ENCODE measurements at places on chromosomes 1 and 21.

GRCh38 chr1:167054531-167054930 lies 35.6 kb downstream of the GPA33 start:
- no peak for DNase-seq

DNA sequence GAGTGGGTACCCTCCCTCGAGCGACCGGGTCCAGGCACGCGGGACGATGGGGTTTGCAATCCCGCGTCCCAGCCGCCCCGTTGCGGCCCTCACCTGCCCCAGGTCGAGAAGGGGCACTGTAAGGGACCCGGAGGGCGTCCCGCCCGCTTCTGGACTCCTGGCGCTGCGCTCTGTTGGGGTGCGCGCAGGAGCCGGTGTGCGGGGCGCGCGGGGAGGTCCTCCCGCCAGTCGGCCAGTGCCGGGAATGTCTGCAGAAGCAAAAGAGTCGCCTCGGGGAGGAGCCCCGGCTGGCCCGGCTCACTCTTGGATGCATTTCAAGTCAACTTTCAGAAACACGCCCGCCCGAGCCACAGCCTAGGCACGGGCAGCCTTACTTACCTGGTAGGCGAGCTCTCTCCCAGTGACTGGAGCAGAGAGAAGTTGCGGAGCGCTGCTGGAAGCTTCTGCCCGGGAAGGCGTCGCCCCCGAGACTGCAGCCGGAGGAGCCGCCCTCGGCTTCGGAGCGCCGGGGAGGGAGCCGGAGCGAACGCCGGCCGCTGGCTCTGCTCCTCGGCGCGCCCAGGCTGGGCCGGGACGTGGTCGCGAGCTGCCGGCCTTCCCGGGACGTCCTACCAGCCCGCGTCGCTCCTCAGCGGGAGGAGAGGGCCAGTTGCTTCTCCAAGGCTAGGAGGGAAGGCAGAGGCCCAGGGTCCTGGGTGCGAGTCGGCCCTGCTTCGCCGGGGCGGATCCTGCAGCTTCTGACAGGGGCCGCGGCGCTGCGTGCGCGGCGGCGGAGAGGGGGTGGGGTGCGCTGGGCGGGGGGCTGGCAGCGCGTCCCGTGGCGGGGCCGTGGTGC lies at the start of gene LMX1A:
TSS of gene LMX1A (minus strand) at position 739 of the 835 bp plus-strand sequence. CDS start 1,156 bp downstream, outside the sequence.
- DNase-seq = no peak

DNA sequence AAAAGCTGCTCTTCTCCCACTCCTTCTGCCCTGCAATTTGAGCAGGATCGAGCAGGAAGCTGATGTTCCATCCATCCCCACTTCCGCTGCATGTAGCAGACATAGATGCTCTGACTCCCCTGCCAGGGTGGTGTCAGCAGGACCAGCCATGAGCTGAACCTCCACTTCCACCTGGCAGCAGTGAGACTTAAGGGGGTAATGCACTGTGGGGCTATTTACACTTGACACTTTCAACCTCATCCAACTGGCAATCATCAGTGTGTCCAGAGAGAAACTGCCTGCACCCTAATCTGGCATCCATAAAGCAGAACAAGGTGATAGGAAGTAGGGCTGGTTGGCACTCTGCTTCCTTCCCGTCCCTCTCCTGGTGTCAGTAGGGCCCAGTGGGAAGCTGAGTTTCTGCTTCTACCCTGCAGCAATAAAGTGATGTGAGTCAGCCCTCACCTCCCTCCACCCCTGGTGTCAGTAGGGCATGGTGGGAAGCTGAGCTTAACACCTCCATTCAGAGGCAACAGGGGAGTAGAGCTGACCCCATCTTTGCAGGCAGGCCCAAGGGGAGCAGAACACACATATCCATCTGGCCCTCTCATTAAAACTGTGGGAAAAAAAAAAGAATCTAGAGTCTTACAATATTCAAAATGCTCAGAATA lies 272.3 kb downstream of the PTPRU start:
- DNase-seq = no peak

DNA sequence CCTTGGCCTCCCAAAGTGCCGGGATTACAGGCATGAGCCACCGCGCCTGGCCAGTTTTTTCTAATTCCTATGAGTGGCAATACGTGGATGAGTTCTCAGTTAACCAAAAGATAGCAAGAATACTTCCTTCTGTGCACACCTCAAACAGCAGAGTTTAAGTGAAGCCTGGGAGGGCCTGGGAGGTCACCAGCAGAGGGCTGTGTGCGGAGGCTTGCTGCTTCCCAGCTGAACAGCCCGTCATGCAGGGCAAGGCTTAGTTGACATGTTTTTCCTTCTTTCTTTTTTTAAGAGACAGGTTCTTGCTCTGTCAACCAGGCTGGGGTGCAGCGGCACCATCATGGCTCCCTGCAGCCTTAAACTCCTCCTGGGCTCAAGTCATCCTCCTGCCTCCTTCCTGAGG lies 17.8 kb downstream of the GNG4 start:
- DNase-seq = no peak

DNA sequence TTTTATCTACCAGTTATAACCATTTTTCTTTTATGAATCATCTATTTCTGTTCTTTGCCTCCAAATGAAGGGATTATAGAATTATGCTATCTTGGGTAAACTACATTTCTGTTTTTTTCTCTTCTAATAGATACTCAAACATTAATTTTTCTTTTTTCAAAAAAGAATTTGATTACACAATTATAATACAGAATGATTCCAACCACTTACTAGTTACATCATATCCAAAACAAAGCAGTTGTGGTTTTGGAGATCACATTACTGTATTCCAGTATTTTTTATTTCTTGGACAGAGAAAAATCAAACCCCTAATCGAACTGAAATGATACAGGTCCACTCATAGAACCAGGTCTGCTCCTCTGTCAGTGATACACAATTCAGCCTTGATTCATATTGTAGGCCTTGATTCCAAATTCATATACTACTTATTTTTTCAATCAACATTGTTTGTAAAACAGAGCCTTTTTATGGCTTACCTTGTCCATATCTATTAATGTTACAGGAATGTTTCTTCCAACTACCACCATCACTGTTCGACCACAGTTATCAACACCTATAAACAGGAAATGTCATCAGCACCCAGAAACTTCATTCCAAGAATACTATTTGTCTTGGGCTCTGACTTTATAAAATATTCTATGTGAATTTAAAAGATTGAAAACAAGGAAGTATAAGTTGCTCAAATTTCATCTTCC lies 43.2 kb downstream of the GDAP2 start:
- DNase-seq = no peak

DNA sequence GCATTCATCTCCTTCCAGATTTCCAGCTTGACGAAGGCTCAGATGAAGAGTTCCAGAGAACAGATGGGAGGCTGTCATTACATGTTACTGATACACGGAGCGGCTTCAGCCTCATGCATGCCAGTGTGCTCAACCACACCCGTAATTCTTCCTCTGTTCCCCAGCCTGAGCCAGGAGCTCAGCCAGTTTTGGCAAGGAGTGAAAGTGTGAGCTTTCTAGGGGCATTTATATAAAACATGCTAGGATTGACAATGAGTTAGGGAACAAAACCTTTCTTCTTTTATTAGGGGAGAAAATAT lies 290.4 kb upstream of the PLXNA2 start:
- DNase-seq = no peak

DNA sequence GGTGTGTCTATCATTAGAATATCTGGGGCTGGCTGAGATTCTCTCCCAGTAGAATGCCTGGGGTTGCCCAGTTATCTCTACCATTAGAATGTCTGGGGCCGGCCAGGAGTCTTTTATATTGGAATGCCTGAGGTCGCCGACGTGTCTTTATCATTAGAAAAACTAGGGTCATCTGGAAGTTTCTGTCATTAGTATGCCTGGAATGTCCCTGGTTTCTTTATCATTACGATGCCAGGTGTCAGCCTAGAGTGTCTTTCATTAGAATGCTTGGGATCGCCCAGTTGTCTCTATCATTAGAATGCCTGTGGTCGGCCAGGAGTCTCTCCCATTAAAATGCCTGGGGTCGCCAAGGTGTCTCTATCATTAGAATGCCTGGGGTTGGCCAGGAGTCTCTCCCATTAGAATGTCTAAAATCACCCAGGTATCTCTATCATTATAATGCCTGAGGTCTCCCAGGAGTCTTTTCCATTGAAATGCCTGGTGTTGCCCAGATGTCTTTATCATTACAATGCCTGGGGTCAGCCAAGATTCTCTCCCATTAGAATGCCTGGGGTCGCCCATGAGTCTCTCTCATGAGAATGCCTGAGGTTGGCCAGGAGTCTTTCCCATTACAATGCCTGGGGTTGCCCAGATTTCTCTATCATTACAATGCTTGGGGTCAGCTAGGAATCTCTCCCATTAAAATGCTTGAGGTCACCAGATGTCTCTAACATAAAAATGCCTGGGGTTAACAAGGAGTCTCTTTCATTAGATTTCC lies 53.2 kb downstream of the RNF187 start:
- DNase-seq = no peak

DNA sequence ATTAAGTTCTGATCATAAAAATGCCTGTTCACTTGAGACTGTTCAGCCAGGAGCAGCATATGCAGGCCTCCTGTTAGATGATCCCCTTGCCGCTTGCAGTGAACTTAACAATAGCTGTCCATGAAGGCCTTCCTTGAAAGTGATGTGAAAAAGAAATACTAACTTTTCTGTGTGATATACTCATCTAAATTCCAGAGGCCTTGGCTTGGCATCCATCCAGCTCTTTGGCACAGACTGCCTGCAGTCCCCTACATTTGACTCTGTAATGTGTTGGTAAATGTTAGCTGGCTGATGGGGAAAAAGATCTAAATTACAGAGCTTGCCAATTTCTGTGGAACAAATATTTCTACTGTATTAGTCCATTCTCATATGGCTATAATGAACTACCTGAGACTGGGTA lies 73.7 kb downstream of the KCNK2 start:
- no peak for DNase-seq

DNA sequence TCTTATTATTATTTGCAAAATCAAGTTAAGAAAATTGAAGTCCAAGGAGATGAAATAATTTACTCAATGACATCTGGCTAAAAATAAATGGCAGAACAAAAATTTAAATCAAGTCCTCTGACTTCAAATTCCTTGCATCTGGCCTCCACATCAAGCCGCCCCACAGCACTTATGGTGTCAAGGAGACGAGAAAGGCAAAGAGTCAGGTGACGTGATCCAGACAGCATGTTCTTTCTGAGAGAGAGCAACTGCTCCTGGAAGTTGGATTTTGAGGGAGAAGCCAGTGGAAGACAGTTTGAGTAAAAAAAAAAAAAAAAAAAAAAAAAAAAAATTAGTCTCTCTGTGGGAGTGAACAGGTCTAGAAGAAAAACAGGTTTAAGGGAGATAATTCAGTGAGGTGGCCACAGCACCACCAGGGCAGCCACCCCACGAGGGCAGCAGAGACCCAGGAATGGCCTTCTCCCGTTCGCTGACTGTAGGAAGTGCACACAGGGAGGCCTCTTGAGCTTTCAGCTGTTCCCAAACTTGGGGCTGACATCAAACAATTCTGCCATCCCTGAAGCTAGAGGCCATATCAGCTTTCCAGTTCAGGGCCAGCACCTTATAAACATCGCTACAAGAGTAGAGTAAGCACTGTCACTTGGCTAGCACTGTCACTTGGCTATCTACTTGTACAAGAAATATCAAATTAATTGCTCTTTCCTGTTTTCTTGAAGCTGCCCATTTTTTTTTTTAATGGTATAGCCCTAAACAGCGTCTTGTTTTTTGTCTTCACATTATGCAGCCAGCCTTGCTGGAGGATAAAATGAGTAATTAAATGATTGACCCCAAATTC lies 7.8 kb downstream of the C1orf162 start:
- DNase-seq = no peak

GRCh38 chr1:41708332-41708731 lies 210.4 kb downstream of the HIVEP3 start:
- peak; percentile 12 for DNase-seq

DNA sequence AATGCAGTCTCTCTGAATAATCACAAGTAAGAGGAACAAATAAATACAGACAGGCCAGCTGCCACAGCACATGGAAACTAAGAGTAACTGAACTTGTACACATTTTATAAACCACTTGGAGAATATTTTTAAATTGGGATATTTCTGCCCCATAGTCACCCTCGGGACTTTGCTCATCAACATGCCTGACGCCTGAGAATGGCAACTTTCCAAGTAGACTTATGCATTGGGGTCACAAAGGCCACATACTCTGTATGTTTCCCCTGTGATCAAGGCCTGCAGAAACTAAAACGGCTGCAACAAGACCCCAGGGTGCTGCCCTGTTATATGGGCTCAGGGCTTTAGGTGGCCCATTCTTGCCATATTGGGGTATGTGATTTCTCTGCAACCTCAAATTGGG lies 38.3 kb upstream of the GJA5 start:
- no peak for DNase-seq

- DNase-seq = no peak
Measured at GRCh38 chr21:38811257-38811656, 5.5 kb downstream of the ETS2 start.

- peak; percentile 31 for DNase-seq
Measured at GRCh38 chr1:244077473-244078220, 26.6 kb downstream of the ZBTB18 start.

DNA sequence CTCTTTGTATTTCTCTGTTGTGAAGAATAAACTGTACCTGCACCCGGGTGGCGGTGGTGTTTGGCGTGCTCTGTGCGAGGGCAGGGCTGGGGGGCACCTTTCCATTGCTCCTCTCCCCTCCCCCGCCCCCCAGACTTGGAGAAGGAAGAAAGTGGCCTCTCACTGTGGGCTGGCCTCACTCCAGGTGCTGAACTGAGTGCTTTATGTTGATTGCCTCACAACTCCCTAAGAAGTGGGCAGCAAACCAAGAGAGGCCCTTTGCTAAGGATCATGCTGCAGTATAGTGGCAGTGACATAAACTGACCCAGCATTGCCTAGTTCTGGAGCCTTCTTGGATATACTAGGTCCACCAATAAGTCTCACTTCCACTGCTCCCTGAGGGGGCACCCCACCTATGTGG lies 20.2 kb downstream of the A3GALT2 start:
- no peak for DNase-seq

GRCh38 chr21:46320331-46320801 lies 3.3 kb downstream of the C21orf58 start:
- DNase-seq = no peak

DNA sequence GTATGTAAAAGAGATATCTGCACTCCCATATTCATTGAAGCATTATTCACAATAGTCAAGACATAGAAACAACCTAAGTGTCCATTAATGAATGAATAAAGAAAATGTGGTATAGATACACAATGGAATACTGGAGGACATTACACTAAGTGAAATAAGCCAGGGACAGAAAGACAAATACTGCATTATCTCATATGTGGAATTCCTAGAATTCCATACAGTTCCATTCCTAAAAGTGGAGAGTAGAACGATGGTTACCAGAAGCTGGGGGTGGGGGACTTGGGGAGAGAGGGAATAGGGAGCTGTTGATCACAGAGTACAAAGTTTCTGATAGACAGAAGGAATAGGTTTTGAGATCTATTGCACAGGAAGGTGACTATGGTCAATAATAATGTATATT lies 7.4 kb downstream of the TMED5 start:
- no peak for DNase-seq

DNA sequence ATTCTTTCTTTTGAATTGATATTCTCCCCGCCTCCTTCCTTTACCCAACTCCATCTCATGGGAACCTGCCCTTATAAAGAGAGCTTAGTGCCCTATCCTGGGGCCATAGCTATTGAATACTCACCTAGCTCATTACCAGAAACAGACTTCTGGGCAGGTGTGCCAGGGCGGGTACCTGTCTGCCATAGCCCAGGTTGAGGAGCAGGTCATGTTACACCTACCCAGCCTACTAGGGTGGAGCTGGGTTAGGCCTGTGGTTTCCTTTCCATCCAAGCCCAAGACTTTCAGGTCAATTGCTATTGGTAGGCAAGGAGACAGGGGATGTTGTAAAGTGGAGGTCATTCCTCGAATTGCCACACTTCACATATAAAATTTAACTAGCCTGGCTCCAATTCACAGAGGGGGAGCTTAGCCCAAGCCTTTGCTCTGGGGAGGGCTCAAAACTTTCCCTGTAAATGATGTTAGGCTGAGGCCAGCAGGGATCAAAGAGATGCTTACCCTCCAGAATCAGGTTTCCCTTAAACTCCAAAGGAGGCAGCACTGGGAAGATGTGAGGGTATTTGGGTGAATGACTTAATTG lies 87.1 kb upstream of the IPO9 start:
- no peak for DNase-seq
